AG09309 (cell line): ENCODE measurements at places on chromosomes 16 and 17.

GRCh38 chr17:66689221-66689620, 145.7 kb upstream of the CACNG5 start:
- no peak for DNase-seq

DNA sequence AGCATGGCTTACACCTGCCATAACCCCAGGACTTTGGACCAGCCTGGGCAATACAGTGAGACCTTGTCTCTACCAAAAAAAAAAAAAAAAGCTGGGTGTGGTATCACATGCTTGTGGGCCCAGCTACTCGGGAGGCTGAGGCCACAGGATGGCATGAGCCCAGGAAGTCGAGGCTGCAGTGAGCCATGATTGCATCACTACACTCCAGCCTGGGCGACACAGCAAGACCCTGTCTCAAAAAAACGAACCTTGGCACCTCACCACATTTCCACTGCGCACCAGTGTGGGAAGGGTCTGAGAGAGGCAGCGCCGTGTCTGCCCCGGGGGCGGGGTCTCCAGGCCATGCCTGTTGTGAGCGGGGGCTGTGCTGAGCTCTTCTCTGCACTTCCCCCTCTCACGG, 6.3 kb downstream of the ACSF3 start:
- no peak for DNase-seq

- DNase-seq = no peak
These were observed 2.6 kb downstream of the ADCY9 start for GRCh38 chr16:4113358-4114256.

DNA sequence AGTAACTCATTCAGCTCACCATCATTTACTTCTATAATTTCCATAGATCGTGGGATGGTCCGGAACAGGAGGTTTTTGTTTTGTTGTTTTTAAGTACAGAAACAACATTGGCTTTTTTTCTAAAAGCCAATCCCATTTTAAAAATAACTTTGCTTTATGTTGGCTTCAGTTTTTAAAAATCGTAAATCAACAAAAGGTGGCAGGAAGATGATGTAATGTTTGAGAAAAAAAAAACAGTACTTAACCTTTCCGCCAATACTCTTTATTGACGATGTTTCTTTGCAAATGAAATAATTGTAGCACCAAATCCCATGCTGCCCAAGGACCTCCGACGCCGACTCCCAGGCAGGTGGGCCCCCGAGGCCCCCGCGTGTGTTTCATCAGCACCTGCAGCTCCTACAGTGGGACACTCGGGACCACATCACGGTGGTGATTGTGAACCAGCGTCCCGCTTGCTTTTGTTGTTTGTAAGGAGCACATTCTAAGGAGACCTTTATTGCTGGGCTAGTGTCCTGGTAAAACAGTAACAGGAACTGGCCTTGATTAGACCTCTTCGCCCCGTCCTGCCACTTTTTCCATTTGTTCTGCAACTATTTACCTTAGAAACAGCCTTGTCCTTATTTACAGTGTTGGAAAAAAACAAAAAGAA, 140.2 kb upstream of the CHMP6 start:
- DNase-seq = no peak

- DNase-seq = peak; percentile 52
These were observed 11.4 kb upstream of the HOXB9 start for GRCh38 chr17:48637323-48638260.

DNA sequence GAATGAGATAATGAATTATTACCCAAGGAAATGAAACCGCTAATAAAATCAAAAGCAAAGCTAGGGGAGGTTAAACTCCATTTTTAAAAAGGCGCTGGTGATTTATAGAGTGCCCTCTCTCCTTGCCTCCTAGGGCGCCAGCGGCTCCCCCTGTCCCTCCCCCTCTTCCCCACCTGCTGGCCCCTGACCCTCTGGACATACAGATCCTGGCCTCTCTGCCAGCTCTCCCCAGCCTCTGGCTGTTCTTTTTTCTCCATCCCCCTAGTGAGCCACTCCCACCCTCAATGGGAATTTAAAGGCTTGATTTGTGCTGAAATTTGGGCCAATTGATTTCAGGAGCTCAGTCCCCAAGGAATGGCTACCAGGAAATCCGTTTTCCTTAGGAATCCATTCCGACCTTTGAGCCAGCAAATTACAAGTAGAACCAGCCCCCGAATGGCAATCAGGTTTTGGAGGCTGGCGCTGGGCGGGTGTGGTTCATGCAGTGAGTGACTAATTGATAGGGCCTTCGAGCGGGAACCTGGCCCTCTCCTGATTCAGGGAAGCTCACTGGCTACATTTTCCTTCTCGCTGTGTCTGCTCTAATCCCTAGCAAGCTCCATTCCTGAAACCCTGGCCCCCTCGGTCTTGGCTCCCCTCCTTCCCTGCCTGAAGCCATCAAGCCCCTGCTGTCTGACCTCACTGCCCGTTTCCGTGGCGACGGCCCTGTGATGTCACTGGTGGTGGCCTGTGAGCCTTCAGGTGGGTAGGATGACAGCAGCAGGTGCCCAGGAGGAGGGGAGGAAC, 141.9 kb upstream of the SDK2 start:
- no peak for DNase-seq
